ENCODE measurements at places on chromosomes 12 and 14.

DNA sequence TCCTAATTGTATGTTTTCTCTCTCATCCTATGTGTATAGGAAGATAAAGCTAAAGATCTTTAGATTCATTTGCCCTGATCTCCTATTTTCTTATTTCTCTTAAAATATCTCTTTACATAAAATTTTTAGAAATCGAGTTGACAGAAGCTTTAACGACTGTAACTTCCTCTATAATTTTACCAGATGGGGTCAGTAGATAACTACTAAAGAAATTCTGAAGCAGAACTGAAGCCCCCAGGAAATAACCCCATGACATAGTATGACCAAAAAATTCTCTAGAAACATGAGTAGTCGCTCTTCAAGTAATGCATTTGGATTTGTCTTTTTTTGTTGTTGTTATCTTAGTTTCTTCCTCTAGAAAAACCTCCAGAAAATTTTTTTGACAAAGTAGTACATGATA is 288.0 kb downstream of the ERC1 start:
- no peak for DNase-seq

DNA sequence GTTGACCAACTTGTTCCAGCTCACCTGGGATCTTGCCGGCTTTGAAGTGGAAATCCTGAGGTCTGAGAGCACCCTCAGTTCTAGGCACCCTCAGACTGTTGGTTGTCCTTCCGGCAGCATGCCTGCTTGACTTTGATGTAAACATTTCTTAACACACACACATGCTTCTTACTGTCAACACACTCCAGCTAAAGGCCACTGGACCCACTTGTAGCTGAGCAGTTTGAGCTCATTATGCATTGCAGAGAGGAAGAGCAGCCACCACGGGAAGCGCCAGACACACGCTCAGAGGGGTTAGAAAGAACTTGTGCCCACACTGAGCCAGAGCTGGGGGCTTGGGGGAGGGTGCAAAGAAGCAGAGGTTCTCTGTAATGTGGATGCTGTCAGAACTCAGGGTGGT is 55.8 kb downstream of the TNFAIP2 start:
- DNase-seq = no peak

DNA sequence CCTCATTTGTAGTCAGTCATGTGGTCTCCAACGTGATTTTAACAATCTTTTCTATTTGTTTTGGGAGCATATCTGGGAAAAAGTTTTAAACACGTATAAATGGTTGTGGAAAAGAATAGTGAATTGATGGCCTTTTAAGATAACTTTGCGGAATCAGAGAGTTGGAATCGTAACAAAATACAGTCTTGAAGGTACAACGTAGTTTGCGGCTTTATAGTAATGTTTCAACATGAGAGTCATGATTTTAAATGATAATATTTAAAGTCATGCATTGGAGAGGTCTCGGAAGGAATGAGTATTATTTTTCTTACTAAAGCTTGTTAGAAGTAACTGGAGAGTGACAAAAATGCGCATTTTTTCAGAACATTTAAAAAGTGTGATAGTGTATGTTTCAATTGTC is 1.6 kb downstream of the AEBP2 start:
- DNase-seq = no peak

DNA sequence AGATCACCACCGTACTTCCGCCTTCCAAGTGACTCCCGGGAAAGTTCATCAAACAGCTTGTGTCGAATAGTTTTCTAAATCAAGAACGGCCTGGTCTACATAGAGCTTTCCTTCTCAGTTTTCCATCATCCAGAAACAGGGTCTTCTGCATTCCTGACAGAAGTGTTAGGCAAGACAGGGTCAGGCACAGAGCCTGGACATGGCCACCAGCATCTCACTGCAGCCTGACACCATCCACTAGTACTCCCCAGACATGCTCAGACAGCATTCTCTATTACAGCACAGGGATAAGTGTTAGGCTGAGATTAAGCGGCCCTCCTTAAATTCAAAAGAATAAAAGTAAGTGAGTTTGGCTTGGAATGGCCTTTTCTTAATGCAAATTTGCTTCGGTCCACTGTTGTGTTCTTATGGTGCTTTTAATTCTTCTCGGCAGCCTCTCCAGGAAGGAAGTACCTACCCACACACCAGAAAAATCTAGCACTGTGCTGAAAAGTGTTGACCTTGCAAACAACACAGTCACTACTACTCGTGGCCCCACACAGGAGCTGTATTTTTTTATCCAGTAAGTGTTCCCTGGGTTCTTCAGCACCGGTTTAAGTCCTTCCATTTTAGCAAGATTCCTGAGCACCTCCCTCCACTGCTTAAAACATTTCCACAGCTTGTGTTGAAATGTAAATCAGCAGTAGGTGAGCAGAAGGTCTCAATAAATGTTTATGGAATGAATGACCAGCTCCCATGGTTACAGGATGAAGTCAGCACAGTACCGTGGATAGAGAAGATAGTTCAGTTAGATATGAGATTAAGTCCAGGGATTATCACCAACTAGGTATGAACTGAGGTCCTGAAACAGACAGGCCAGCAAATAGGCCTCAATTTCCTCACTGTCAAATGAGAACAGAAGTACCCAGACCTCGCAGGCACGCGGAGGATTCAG is 44.1 kb downstream of the SETD3 start:
- no peak for DNase-seq

GRCh38 chr12:77734214-77734883 is 96.3 kb upstream of the NAV3 start:
- DNase-seq = no peak

GRCh38 chr14:68513137-68513536 is 279.7 kb downstream of the ZFP36L1 start:
- DNase-seq = no peak

- DNase-seq = no peak
Observed at GRCh38 chr14:76810953-76811400, 1.7 kb downstream of the ANGEL1 start.

DNA sequence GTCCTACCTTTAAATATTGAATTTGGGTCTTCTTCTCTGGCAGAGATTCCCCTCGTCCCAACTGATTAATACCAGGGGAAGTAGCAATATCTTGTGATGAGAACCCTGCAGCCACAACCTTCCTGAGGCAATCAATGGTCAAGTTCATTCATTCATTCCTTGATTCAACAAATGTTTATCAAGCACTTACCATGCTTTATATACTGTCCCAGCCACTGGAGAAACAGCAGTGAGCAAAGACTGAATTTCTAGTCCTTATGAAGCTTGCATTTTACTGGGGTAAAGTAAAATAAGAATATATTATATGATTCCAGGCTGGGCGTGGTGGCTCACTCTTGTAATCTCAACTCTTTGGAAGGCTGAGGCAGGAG is 300 bp upstream of the GIT2 start:
- DNase-seq = no peak

GRCh38 chr14:82911930-82912329 is 1378.3 kb upstream of the SEL1L start:
- DNase-seq = no peak

GRCh38 chr12:129208566-129208965 is 355.3 kb downstream of the GLT1D1 start:
- no peak for DNase-seq

GRCh38 chr12:44628180-44628579 is 247.9 kb downstream of the NELL2 start:
- DNase-seq = no peak

DNA sequence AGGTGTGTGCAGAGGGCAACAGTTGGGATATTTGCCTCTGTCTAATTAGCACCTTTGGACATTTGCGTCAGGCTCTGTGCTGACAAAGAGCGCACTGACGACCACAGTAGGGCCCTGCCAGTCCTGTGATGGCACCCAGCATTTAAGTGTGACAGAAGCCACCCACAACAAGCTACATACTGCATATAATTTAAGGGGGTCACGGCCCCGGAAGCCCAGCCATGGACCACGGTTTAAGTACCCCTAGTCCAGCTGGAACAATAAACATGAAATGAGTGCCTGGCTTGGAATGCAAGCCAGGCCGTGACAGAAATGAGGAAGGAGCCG is 16.8 kb upstream of the DYNC1H1 start:
- DNase-seq = no peak

DNA sequence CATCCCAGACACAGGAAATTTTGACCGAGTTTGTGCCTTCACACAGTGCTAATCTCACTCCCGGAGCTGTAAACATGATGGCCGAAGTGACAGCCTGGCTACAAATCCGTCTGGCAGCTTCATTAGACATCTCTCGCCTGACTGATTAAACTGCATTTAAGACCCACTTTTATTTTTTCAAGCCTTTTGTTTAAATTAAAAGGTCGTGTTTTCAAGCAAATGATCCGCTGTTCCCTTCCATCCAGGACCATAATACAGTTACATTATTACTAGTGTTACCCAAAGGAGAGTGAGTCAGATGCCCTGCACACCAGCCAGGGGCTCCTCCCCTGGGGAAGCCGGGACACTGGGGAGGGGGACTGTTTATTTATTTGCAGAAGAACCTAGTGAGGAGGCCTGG is 200.2 kb downstream of the EXOC5 start:
- no peak for DNase-seq

Measured in activated naive CD8-positive, alpha-beta T cell treated with anti-CD3 and anti-CD28 coated beads, Interleukin-2, amount 50 U/mL, for 16 hours (primary cell).